Endothelial cell of umbilical vein (primary cell): ENCODE measurements at places on chromosomes 1 and 21.

- no peak for DNase-seq
Observed at GRCh38 chr1:245118066-245118465, 36.7 kb upstream of the KIF26B start.

DNA sequence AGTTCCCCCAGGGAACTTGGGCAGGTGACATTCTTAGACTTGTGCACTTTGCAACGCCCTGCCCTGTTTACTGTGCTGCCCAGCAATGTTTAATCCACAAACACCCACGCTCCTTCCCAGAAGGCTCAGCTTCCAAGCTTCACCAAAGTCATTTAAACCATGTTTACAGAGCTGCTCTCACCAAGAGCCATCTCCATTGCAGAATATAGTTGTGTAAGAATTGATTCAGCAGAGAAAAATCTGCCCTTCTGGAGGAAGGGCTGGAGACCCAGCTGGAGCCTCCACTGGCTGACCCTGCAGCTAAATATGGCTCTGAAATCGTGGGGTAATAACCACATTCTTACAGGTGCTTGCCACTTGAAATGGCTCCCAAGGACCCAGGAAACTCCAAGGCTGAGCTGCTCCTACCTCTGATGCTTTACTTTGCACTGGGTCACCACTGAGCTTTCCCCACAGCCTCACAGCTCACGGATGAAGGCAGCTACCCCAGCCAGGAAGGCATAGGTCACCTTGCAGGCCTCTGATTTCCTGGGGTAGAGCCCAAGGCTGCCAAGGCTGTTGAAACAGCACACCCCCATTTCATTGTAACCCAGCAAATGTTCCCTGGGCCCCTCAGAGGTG is 8.7 kb downstream of the CAPN2 start:
- DNase-seq, result peak; percentile 24

DNA sequence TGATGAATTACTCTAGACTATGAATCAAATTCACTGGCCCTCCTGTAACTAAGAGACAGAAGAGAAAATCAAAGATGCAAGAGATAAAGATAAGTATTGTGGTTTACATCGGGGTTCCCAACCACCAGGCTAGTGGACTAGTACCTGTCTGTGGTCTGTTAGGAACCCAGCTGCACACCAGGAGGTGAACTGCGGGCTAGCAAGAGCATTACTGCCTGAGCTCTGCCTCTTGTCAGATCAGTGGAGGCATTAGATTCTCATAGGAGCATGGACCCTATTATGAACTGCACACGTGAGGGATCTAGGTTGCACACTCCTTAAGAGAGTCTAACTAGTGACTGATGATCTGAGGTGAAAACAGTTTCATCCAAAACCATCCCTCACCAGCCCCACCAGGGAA is 58.9 kb upstream of the DUSP10 start:
- DNase-seq, result no peak

DNA sequence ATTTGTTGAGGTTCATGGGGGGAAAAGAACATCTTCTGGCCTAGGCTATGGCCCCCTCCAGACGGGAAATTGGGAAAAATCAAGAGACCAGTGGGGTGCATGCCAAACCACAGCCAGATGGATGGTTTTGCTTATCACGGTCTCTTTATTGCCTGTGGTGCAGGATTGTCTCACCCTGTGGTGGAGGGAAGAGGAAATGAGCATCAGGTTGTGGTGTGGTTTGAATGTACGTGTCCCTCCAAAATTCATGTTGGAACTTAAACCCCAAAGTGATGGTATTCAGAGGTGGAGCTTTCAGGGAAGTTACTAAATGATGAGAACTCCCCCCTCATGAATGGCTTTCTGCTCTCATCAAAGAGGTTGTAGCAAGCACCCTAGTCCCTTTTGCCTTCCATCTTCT is 525.7 kb downstream of the NPHP4 start:
- DNase-seq, result no peak

DNA sequence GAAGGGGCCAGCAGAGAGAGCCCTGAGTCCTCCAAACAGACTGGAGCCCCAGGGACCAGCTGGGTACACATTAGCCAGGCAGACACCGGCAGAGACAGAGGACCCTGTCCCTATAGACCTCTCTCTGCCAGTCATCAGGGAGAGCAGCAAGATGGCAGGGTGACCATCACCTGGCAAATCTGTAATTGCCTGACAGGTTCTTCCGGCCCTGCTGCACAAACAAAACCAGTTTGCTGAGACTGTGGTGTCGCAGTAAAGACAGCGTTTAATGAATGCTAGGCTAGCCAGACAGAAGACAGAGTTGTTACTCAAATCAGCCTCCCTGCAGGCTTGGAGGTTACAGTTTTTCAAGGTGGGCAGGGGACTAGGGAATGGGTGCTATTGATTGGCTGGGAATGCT is 618.9 kb downstream of the NPHP4 start:
- no peak for DNase-seq

- no peak for DNase-seq
Observed at GRCh38 chr1:46485564-46486431, 3.8 kb upstream of the DMBX1 start.
